Thymus (tissue), 14 donors: ENCODE measurements at places on chromosomes 3 and 15.

GRCh38 chr3:192121923-192122322, 605.4 kb downstream of the FGF12 start:
- no peak for DNase-seq

DNA sequence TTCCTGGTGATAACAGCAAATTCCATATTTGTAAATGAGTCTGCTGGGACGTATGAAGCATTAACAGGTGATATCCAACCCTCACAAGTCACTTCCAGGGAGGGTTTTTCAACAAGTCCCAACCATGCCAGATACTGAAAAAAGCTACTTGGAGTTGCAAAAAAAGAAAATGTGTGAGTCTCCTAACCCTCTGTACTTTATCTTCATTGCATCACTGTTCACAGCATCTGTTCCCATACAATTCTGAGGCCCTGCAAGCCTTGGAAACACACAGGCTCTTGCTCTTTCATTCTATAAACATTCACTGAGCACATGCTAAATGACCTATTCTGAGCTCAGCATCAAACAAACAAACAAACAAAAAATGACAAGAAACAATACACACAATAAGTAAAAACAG, 120.8 kb downstream of the RFTN1 start:
- no peak for DNase-seq

DNA sequence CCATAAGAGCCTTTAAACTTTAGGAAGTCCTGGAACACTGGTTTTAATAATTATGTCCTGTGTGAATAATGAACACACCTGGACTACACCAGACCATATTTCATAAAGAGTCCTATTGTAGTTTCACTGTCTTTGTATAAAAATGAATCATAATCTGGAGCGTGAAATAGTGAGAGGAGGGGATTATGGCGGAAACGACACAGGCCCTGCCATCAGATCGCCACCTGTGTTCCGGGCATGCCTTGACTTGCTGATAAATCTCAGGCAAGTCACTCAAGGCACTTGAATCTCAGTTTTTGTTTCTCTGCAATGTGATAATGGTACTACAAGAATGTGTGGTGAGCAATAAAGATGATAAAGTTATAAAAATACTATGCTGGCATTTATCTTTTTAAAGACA, 995.5 kb downstream of the MCTP2 start:
- no peak for DNase-seq

DNA sequence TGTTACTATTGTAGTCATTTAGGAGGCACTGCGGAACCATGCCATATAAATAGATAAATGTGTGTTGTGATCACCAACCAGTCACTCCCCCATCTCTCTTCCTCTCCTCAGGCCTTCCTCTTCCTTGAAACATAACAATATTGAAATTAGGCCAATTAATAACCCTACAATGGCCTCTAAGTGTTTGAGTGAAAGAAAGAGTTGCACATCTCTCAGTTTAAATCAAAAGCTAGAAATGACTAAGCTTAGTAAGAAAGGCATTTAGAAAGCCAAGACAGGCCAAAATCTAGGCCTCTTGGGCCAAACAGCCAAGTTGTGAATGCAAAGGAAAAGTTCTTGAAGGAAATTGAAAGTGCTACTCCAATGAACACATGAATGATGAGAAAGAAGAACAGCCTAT, 8.1 kb upstream of the DNASE1L3 start:
- no peak for DNase-seq

- DNase-seq: no peak
Observed at GRCh38 chr3:195441476-195441991, 1.3 kb downstream of the ACAP2 start.

GRCh38 chr3:24457719-24458118, 36.9 kb downstream of the THRB start:
- no peak for DNase-seq

DNA sequence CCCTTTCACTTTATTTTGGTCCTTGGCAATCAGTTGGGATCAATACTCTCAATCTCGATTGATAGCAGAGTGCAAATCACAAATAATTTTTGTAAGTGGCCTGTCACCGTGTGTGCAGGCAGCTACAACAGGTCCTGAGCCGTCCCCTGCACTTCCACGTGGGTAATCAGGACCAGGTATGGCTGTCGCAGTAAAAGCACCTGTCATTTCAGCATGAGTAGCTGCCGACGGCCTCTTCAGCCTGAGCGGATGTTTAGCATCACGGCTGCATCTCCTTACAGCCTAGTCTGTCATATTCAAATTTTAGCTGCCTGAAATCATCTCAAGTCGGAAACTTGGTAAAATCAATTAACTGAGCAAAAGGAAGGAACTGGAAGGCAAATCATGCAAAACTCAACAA, 53.0 kb upstream of the FOXP1 start:
- no peak for DNase-seq
